ENCODE measurements at places on chromosomes 2 and 18.
A peak's percentile ranks its signal among the peaks of the same experiment; 100 is the strongest.

DNA sequence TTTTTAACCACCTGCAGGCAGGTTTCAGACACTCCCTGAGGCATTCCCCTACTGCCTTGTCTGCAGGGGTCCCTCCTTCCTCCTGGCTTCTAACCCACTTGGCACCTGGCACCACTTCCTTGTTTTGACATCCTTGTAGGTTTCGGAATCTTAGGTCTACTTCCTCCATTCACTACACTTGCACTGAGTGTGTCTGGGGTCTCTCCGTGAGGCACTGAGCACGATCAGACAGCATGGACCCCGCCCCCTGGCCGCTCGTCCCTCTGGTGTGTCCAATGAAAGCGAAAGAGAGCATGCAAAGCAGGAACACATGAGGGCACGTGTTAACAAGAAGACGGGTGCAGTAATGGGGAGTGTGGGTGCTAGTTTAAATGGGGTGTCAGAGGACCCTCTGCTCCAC, 63.8 kb downstream of the HAUS1 start:
- no peak for DNase-seq

DNA sequence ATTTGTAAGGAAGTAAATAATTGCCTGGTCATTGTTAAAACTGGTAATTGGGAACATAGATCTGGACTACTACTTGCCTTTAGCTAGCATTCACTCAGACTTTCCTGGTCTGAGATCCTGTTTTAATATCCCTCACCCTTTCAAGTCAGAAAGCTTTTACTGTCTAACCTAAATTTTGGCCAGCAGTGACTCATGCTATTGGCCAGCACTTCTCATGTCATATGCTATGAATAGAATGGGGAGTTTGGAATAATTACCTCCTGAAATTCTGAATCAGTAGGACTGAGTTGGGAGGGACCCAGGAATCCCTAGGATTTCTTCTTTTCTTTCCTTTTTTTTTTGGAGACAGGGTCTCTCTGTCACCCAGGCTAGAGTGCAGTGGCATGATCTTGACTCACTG, 19.3 kb downstream of the STK36 start:
- no peak for DNase-seq

DNA sequence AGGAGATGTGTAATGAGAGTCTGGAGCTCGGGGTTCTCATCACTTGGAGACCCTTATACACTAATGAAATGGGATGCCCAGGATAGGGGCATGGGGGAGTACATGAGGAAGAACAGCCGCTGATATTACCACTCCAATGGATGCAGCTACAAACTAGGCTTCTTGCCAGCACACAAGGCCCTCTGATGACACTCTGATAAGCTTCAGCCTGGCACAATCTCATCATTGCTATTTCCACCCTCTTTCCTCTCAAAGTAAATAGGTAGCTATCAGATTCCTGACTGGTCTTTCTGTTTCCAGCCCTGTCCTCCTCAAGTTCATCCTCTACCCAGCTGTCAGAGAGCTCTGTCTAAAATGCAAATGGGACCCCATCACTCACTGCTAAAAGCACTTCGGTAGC, 103.0 kb downstream of the GPR39 start:
- DNase-seq, result no peak

DNA sequence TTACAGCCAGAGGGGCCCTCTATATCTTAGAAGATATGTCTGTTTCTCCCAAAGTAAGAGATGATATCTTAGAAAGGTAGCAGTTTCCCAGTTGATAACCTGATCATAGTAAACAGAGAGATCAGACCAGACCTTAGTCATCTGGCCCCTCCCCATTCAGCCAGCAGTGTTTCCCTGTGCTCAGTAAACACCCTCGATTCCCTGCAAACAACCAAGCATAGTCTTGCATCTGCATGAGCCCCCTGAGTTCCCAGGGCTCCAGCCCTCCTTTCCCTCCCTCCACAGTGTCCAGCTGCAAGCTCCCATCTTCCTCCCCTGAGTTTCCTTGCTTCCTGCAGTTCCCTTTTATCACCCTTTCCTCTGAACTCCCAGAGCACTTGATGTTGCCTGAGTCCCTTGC, 20.3 kb downstream of the NRP2 start:
- DNase-seq, result no peak

- DNase-seq, result peak; percentile 60
Observed at GRCh38 chr18:47150029-47150823, at the start of gene HDHD2. Gene HDHD2 (minus strand): TSS chr18:47150500. CDS start chr18:47136439, 14,061 bp downstream.

GRCh38 chr2:189300916-189301315, 121.4 kb upstream of the COL5A2 start:
- no peak for DNase-seq

DNA sequence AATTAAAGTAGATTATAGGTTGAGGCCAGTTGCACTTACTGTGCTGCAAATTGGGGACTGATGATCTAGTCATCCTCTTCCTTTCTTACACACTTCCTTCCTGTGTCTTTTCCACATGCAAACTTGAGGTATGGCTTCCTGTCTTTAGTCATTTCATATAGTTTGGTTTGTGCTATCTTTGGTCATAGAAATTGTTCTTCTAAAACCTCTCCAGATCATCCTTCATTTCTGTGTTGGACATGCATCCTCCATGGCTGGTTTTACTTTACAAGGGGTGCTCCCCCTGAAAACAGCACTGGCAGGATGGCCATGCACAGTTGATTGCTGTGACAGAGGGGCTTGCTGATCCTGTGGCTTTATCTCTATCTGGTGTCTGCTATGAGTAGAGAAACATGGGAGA, 36.5 kb downstream of the MGAT5 start:
- no peak for DNase-seq

DNA sequence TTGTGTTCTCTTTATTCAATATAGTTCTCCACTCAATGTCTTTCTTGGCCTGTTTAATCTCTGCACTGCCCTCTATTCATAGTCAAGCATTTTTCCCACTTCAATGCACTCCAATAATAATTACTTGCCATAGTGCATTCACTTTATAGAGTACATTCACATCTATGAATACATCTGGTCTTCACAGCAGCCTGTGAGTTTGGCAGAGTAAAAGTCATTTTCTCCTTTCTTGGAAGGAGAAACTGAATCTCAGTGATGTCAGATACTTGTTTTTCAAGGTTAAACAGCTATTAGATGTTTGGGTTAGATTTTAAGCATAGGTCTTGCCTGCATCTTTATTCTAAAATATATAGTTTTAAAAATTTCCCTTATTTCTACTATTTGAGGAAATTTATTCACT, 373.2 kb downstream of the TRIB2 start:
- no peak for DNase-seq

DNA sequence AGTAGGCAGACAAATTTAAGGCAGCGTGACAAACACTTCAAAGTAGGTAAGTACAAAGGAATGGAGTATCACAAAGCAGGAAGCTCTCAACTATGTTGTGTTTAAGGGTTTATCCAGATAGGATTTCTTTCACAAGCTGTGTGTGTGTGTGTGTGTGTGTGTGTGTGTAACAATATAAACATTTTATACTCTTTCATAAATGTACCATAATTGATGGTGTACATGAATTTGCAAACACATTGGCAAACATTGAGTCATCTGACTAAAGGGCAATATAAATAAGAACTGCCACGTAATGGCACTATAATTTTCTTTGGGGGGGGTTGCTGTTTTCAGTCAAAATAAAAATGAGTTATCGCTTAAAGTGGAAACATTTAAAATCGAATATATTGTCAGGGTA, 1004.4 kb upstream of the DDX18 start:
- DNase-seq, result no peak

DNA sequence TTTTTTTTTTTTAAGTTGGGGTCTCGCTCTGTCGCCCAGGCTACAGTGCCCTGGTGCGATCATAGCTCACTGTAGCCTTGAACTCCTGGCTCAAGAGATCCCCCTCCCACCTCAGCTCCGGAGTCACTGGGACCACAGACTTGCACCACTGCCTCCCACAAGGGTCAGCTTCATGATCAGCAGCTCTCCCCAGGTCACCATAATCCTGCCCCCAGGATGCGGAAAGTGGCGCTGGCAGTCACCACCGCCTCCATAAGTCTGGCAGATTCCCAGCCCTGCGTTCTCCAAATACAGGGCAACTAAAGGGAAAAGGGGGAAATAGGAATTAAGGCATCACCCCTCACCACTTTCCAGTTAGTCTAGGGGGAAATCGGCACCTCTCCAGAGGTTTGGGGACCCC, 5.2 kb upstream of the ARID5A start:
- DNase-seq, result no peak

DNA sequence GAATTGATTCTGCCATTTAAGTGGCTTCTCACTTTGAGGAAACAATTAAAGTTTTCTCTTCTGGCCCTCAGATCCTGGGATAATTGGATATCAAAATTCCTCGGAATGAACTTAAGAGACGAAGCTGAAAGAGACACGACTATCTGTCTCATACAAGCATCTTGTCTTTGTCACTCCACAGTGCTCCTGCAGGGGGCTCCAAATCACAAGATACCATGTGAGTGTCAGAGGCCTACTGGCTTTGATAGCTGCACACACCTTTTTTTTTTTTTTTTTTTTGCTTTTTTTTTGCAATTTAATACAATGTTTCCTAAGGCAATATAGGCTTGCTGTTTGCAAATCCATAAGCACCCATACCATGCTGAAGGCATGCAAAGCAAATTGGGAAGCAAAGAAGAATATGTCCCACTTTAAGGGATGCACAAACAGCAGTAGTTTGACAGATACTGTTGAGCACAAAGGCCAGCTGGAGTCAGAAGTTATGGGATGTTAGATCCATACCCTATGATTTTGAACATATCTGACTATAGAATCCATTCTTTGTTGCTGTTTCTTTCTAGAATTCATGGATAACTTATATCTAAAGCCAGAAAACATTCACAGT, 109.0 kb upstream of the CBLN2 start:
- no peak for DNase-seq

GRCh38 chr2:184938221-184938985, 340.1 kb downstream of the ZNF804A start:
- DNase-seq, result no peak

DNA sequence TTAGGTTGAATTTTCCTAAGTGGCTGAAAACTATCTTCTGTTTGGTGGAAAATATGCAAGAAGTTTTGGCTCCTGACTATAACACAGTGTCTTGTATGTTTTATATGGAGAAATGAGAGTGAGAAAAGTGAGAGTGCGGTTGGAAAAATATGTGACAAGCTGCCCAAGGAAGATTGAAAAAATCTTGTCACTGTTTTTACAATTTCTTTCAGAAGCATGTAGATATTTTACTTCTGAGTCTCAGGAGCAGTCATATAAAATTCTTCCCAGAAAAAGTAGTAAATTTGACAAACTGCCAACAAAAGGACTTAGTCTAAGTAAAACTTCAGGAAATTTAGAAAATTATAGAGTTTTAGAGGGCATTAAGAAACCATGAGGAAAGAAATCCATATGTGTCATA, 19.4 kb upstream of the RMND5A start:
- no peak for DNase-seq

GRCh38 chr2:142557391-142557790, 320.1 kb upstream of the KYNU start:
- DNase-seq, result no peak
